Putamen (tissue), 1 donor: ENCODE measurements at places on chromosomes 1 and 21.

DNA sequence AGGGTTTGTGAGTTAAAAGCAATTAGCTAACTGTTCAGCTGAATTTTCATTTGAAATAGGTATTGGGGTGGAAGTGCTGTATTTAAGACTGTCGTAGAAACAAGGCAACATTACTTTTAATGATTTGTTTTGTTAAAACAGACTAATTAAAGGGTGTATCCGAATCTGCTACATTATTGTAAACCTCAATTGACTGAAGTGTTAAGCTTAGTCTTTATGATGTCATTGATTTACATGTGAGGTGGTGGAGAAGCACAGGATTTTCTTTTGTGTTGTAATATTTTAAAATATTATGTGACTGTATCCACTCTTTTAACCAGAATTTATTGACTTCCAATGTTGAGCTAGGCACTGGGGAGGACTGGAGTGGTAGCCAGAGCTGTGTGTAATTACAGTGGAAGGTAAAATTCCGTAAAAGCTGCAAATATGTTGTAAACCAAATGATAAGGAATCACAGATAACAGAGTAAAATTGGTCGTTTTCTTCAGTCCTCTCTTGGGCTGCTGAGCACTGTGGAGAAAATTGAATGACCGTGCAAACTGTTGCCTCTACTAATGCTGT, 1.6 kb downstream of the HOOK1 start:
- no peak for DNase-seq

DNA sequence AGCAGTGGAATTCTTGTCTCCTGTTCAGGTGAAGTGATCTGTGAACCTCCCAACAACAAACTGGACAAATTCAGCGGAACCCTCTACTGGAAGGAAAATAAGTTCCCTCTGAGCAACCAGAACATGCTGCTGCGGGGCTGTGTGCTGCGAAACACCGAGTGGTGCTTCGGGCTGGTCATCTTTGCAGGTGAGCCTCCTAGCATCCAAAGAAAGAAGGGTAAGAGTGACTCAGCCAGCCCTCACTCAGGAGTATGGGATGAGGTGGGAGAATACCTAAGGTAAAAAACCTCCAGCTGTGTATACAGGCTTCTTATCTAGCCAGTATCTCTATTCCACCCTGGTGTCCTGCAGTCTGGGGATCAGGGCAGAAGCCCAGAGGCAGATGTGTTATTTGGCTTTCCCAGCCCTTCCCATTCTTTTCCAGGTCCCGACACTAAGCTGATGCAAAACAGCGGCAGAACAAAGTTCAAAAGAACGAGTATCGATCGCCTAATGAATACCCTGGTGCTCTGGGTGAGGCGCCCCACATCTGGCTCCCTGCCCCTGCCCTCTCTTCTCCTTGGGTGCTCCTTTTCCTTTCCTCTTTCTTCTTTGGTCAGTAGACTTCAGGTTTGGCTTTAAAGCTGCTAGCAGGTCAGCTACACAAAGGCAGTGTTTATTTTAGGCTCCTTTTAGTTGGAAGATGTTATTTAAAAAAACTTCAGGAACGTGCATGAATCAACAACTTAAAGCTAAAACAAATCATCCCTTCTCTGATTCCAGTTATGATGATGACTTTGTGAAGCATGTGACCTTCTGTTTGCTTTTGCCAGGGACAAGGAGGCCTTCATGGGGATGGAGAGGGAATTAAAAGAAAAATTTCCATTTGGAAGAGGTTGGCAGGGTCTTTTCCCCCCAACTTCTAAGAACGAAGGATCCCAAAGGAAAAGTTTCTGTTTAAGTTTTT, 9.0 kb downstream of the ATP8B2 start:
- DNase-seq, result no peak

GRCh38 chr1:189513091-189513490, 964.6 kb downstream of the BRINP3 start:
- no peak for DNase-seq

GRCh38 chr1:244851546-244852231, 12.7 kb downstream of the HNRNPU start:
- no peak for DNase-seq

- DNase-seq, result no peak
Measured at GRCh38 chr1:227369102-227369760, 50.9 kb upstream of the CDC42BPA start.

DNA sequence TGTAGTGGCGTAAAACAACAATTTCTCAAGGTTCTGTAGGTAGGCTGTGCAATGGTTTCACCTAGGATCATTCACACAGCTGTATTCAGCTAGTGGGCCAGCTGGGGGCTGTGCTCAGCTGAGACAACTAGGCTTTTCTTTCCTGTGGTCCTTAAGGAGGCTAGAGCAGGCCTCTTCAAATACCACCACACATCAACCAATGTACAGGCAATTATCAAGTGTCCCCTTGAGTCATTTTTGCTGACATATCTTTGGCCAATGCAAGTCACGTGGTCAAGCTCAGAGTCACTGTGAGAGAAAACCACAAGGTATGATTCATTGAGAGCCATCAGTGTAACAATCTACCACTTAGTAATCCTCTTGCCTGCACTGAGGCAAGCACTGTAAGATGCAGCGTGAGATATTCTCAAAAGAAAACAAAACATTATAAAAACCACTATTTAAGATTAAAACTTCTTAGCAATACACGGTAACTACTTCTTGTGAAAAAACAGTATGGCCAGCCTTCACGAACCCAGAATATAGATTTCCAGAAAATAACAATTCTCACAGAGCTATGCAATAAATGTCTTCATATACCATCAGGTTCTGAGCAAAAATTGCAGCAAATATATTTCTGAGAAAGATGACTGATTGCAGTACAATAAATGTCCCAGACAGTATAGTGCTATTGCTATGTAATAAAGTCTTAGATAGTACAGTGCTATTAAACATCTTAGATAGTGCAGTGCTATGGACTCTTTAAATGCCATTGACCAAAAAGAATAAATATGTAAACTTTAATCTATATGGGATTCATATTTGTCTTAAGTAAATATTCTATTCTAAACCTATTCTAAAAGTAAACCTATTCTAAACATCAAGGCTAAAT, 55.3 kb downstream of the NME7 start:
- DNase-seq, result no peak

DNA sequence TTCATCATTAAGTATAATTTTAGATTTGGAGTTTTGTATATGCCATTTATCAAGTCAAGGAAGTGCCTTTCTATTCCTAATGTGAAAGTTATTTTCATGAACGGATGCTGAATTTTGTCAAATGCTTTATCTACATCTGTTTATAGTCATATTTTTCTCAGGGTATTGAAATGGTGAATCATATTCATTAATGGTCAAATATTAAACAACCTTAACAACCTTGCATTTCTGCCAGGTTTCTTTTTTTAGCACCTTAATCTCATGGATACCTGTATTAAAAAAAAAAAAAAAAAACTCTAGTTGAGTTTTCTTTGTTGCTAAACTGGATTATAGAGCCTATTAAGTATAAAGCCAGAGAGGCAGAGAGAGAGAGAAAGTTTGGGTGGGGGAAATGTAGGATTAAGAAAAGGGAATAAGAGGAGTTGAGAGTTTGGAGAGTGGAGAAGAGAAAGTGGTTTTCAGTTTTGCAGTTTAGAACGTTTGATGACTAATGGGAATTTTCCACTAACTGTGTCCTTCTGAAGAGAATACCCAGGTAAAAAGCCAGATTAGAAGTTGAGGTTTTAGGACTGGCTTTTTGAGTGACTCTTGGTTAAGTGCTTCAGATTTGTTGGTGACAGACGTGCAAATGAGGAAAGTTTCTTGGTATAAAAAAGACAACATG, 305.0 kb downstream of the HLX start:
- DNase-seq, result no peak

DNA sequence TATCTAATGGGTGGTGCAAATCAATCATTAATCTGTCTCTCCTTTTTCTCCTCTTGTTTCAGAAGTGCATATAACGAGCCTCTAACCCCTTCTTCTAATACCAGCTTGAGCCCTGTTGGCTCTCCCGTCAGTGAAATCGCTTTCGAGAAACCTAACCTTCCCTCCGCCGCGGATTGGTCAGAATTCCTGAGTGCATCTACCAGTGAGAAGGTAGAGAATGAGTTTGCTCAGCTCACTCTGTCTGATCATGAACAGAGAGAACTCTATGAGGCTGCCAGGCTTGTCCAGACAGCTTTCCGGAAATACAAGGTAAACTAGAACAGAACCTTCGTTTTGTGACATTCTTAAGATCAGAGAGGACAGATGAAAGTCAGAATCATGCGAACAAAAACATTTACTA, 25.3 kb upstream of the VAMP3 start:
- DNase-seq, result no peak

DNA sequence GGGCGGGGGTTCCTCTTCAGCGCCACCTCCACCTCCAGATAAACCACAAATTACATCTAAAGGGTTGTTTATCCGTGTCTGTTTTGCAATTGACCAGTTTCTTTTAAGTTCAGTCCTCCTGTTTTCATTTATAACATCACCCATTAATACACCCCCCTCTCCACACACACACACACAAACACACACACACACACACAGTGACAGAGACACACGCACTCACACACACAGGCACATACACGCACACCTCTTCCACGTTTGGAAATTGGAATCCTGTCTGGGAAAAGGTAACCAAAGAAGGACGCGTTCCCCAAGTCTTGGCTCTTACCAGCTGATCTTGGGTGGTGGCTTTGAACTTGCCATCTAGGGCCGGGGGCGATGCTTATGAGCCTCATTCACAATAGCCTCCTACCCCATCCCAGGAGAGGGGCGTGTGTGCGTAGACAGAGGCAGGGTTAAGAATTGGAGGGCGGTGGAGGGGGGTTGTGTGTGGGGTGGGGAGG, 442 bp upstream of the CSMD2 start:
- no peak for DNase-seq

DNA sequence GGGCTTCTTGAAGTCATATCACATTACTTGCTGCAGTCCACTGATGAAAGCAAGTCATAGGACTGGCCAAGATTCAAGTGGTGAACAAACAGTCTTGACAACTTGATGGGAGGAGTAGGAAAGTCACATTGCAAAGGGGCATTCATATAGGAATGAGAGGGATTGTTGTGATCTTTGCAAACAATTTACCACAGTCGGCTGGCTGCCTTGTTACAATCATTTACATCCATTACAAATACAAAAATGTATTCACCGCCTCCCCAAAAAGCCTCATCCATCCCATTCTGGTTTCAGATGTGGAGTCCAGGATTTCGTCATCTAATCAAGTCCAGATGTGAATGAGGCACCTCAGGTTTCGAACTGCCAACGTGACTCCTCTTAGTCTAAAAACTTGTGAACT, 26.8 kb downstream of the GORAB start:
- DNase-seq, result no peak

DNA sequence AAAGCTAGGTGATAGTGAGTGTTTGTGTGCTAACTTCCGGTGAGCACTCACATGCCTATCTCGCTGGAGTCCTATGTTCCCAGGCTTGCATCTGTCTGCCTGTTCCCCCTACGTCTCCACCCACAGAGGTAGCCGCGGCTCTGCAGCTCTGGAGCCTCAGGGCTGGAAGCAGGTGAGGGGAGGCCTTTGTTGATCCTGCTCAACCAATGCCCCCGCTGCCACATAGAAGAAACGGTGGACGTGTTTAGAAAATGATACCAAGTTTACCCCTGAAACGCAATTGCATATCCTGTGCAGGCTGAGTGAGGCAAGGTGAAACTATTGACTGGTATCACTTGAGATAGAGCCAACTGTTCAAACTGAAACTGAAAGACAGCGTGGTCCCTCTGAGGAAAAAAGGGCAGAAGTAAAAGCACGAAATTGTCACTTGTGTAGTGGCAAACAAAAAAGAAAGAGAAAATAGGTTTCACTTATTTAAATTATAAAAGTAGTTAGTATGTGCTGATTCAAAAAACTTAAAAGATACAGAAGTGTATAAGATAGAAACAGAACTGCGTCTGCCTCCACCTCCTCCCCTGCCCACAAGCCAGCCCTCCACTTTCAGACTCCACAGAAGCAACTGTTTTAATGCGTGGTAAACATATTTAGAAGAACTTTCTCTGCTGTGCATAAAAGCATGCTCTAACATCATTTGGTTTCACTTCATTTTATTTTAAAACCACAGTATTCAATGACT, 38.6 kb upstream of the ETS2 start:
- DNase-seq, result no peak

- no peak for DNase-seq
Measured at GRCh38 chr1:245419461-245419978, 264.7 kb downstream of the KIF26B start.

DNA sequence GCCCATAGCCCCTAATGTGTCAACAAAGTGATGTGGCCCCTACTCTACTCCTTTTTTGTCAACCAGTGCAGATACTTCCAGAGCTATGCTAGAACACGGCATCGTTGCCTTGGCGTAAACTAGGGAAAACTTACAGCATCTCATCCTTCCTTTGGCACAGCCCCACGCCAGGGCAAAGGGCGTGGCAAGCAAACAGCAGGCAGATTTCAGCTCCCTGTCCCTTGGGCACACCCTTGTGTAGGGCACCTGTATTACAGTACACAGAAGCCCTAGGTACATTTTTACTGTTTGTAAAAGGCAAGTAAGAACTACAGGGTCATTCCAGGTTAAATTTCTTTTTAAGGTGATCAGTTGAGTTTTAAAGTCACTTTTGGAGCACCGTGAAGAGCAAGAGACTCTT, 29.3 kb downstream of the PRDX6 start:
- no peak for DNase-seq

GRCh38 chr1:19006837-19007271, 50.4 kb upstream of the IFFO2 start:
- no peak for DNase-seq

GRCh38 chr1:117735045-117735992, 129.5 kb downstream of the TENT5C start:
- peak; percentile 5 for DNase-seq

DNA sequence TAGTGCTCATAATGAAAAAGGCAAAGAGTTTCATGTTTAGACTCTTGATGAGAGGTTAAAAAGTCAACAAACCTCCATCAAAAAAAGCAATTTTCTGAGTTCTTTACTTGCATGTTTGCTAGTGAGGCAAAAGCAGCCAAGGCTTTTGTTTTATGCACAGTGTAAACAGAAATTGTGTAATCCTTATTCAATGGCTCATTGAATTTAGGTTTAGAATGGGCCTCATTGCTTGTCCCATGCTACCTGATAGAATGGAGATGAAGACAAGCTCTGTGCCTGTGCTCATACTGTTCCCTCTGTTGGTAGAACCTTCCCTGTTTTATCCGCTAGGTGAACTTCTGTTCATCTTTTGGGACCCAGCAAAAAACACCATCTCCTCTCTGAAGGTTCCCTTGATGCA, 10.0 kb upstream of the LRRC8D start:
- no peak for DNase-seq

DNA sequence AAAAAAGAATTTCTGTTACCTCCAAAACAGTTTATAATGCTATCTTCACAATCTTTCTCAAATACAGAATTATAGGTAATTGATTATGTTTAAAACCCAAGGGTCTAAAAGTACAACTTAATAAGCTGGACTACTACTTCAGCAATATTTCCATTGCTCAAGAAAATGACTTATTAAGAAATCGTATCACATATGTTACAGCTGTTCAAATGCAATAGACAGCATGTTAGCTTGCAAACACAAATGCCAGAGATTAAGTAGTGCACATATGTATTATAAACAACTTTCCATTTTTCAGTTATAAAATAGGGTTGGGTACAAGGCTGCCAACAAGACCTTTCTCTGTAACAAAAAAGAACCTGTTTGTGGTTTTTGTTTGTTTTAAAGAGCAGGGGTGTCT, 211.0 kb upstream of the DMRTA2 start:
- no peak for DNase-seq
